Activated CD4-positive, alpha-beta T cell treated with anti-CD3 and anti-CD28 coated beads, Interleukin-2, Interleukin-6, amounts not matched to agents 100 ng/mL and 50 ng/mL, durations not matched to agents 16 hours and 8 hours (primary cell): ENCODE measurements at places on chromosomes 2 and 18.

DNA sequence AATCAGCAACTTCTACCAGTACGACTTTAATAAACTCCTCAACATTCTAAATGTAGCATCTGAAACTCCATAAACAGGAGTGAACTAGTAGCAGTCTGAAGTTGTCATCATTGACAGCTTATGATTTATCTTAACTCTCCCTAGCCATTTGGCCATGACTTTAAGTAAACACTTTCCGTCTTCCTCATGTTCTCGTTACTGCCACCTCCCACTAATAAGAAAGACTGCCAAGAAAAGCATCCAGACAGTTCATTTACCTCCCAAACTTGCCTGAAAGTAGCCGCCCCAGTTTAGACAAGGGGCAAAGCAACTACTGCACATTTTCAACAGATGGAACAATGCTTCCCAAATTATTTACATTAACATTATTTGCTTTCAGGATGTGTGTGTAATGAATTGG is 287.5 kb downstream of the OSR1 start:
- no peak for DNase-seq

DNA sequence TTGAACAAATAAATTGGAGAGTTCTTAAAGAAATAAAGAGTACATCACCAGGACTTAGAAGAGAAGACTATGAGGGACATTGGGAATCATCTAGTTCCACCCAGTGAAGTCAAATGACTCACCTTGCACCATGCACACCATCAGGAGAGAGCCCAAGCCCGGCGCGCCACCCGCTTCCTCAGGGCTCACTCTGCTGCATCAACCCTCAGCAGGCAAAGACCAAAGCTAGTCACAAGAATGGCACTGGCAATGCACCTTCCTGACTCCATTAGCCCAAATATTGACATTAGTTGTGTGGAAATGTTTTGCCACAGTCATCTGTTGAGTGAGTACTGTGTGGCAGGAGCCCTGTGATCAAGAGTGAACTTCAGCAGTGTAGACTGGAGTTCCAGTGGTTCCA is 7.1 kb upstream of the LYPD6B start:
- no peak for DNase-seq

- DNase-seq = no peak
Measured at GRCh38 chr18:27772081-27772480, 404.8 kb downstream of the CDH2 start.

DNA sequence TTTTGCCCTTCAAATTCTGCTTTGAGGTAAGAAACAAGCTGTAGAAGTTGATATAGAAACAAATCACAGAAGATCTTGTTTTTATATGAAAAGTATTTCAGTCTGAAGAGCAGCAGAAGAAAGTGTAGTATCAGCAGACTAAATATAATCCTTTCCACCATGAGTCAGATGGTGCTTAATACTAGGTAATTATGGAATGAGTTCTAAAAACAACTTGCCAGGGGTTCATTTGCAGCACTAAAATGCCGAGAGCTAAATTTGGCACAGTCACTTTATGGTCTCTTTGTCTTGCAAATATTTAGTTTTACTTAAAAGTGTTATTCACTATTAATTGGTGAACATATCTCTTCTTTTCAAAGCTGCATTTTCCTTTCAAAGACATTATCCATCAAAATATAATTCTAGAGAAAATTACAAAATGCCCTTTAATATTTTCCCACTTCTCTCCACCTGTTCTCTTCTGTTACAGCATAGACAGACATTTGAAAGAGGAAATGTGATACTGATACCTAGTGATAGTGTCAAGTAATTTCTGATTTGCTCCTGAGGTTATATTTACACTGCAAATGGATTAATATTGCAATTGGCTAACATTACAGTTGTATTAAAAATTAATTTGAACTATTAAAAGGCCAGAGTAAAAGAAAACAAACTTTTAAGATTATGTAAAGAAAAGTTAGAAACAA is 5.3 kb downstream of the MYL1 start:
- DNase-seq = no peak

- DNase-seq = no peak
Measured at GRCh38 chr2:6806604-6807003, 59.1 kb downstream of the CMPK2 start.

- DNase-seq = no peak
Measured at GRCh38 chr2:102470168-102470567, 2.9 kb upstream of the SLC9A4 start.

DNA sequence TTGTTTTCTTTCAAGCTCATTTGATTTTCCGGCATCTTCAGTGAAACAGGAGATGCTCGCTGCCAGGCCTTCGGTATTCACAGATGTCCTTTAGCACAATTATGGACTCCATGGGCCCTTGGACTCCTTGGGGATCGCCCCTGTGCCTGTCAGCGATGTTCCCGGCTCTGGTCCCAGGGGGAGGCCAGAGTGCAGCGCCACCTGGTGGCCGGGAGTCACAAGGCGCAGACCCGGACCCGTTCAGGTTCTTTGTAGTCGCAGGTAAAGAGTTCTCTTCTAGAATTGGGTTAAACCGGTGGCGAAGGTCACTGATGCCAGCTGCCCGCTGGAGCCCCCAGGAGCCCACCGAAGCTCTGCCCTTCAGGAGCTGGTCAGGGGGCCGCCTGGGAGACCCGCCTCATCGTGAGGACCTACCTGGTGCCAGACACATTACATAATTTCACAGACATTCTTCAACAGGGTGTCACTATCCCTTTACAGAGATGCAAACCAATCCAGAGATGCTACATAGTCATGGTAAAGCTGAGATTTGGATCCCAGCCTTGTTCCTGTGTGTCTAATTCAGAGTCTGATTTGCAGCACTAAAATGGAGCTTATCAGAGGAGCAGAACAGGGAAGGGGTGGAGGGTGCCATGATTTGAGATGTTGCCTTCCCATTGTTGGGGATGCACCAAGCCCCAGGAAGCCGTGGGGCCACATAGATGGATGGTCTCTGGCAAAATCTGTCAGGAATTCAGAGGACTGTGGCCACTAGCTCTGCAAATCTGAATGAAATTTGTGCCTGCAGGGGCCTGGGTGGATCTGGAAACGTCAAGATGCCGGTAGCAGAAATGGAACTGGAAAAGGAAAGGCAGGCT is 6.0 kb upstream of the INPP5D start:
- DNase-seq = peak; percentile 79

GRCh38 chr2:71610671-71611070 is 157.3 kb downstream of the DYSF start:
- no peak for DNase-seq

- DNase-seq = no peak
Measured at GRCh38 chr2:220065581-220065980, 438.2 kb downstream of the SLC4A3 start.

DNA sequence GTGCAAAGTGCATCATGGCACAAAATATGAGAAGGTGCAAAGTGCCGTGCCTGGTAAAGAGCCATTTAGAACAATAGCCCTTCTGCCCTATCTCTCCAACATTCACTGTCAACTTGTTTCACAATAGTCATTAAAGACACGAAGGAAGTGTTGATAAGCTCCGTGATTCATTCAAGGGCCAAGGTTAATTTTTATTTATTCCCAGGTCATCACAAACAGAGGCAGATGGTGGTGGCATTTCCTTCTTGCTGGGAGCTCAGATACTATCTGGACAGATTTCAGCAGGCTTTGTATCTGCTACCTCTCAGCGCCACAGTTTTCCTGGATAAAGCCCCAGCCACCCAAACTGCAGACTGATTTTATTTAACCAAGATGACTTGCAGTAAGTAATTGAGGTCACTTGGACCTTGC is 309.3 kb downstream of the ZNF521 start:
- no peak for DNase-seq

- no peak for DNase-seq
Measured at GRCh38 chr2:19607400-19607799, 249.0 kb upstream of the OSR1 start.

DNA sequence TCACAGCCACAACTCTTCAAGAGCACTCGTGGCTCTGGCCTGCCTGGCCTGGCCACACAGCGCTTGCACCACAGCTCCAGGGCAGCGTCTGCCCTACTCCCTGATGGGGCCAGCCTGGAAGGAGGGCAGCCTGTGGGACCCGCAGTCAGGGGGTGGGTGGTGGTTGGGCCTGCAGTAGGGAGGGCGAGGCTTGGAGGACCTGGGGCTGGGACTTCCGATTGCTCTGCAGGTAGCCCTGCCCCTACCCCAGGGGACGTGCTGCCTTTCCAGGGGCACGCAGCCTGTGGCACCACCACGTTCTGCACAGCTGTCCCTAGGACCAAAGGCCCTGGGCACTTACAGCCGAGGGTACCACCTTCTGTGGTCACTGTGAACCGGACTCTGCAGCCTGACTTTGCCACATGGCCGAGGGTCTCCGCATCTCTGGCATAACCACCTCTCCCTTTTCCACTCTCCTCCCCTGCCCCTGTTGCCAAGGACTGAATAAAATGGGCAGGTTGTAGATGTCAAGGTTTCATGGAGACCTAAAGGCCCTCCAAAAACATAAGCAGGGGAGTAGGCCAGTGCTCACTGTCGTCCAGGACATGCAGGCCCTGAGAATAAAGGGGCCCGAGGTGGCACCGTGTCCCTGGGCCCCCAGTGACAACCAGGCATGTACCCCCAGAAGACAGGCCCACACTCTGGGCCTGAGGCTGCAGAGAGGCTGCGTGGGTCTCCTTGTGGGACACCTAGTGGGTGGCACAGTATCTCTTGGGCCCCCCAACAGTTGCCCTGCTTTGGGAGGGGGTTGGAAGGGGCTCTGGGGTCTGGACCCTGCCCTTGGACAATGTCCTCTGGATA is 87.3 kb downstream of the INHBB start:
- no peak for DNase-seq

DNA sequence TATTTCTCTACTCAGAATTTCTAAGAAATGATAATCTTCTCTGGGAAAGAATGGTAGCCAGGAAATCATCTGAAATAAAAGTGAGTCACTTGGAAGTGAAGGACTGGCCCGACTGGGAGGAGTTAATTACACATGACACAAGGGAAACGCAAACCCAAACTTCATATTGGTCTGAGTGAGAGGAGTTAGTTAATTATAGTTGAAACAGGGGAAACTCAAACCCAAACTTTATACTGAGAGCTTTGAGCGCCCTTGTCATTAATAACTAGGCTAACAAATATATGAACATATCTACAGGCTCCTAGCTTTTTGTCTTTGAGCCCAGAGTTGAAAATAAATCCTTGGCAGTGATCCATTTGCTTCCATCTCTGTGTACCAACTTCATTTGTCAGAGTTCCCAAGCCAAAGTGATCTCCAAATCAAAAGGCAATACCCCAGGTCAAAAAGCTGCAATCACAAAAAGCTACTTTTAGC is 187.8 kb upstream of the COL3A1 start:
- no peak for DNase-seq

DNA sequence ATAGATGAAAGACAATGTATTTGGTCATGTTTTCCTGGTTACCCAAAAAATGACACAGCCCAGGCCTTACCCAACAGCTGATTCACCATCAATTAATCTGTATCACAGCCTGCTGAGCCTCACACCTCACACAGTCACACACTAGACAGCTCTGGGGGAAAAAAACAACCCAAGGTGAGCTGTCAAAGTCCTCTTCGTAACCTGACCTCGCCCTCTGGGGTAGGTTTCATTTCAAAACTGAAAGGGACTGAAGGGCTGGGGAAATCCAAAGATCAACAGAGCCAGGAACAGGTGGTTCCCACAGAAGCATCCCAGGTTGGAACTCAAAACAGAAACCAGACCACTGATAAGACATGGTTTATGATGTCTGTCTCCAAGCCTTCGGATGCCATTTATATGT is 18.2 kb upstream of the PCBP1 start:
- peak; percentile 85 for DNase-seq
